ENCODE measurements at places on chromosomes 16 and 17.

DNA sequence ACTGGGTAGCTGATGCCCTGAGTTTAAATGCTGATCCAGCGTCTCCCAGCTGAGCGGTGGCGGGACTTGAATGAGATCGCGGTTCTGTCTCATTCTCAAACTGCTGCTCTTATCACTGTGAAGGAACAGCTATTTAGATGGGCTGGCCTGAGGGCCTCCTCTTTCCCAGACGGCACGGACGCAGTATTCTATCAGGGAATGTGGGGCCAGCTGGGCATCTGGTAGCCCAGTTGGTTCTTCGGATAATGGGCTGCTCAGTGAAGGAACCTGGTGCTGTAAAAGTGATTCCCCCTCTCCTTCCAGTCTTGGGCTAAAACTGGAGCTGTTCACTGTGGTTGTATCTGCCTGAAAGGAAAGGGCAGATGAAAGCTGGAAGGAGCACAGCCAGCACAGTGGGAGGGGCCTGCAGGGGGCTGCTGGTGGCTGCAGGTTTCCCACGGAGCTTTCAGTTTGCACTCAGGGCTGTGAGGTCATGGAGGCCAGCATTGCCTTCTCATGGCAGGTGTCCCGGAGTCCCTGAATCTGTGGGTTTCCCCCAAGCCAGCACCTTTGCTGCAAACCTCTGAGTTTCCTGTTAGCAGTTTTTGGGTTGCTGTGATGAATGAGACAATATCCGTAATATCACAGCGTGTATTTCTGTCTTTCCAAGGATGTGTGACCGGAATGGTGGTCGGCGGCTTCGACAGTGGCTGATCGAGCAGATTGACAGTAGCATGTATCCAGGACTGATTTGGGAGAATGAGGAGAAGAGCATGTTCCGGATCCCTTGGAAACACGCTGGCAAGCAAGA lies 3.6 kb downstream of the IRF8 start:
- no peak for DNase-seq
- H3K4me1 ChIP-seq, result peaks cover 9% of the 10 kb centered on the region
- no peak overlapping the region for H3K27ac ChIP-seq
- peaks cover 63% of the 10 kb centered on the region for H3K27me3 ChIP-seq
- no peaks in the 10 kb centered on the region for H3K36me3 ChIP-seq

GRCh38 chr16:11194913-11195312 lies 61.1 kb downstream of the SOCS1 start:
- no peaks in the 10 kb centered on the region for H3K27me3 ChIP-seq
- H3K4me1 ChIP-seq, result peaks cover 10% of the 10 kb centered on the region
- H3K27ac ChIP-seq, result peak overlapping the region; percentile 67
- no peak for DNase-seq
- H3K4me3 ChIP-seq, result no peak overlapping the region

- H3K27ac ChIP-seq, result no peak overlapping the region
- H3K36me3 ChIP-seq, result peaks cover 2% of the 10 kb centered on the region
- peaks cover 15% of the 10 kb centered on the region for H3K4me1 ChIP-seq
- no peaks in the 10 kb centered on the region for H3K27me3 ChIP-seq
Measured at GRCh38 chr16:10737068-10737625, 6.5 kb upstream of the NUBP1 start.

- no peaks in the 10 kb centered on the region for H3K4me1 ChIP-seq
- H3K27ac ChIP-seq, result no peak overlapping the region
- no peaks in the 10 kb centered on the region for H3K36me3 ChIP-seq
- H3K4me3 ChIP-seq, result no peak overlapping the region
Measured at GRCh38 chr17:54835015-54835414, 65.6 kb upstream of the TOM1L1 start.

- H3K27me3 ChIP-seq, result peaks cover 10% of the 10 kb centered on the region
- H3K36me3 ChIP-seq, result peaks cover 18% of the 10 kb centered on the region
- H3K4me3 ChIP-seq, result no peak overlapping the region
- H3K4me1 ChIP-seq, result peaks cover 7% of the 10 kb centered on the region
- DNase-seq, result no peak
- H3K27ac ChIP-seq, result no peak overlapping the region
Measured at GRCh38 chr16:19084139-19084538, 16.7 kb downstream of the COQ7 start.

DNA sequence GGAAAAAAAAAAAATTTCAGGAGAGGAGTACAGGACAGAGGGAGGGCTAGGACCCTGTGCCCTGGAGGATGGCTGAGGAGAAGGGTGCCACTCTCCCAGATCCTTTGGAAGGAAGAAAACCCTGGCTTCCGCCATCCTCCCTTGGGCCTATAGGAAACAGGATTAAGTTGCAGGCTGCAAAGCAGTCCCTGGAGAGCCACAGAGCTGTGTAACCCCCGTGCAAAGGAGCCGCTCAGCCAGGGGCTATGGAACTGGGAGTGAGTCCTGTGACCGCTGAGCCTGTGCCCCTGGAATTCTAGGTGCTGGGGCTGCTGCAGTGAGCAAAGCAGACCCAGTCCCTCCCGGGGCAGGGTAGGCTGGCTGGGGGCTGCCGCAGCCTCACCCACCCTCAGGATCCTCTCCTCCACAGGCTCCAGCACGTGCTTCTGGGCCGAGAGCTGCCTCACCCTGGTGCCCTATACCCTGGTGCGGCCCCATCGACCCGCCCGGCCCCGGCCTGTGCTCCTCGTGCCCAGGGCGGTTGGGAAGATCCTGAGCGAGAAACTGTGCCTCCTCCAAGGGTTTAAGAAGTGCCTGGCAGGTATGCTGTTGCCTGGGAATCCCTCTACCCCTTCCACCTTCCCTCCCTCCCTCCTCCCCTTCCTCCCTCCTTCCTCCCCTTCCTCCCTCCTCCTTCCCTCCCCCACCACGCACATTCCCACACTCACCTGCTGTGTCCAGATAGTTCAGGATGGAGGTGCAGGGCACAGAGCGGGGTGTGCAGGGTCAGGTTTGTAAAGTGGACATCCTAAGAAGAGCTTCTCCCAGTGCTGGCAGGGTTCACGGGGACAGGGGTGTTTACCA lies 15.3 kb downstream of the SGSH start:
- H3K4me3 ChIP-seq, result no peak overlapping the region
- H3K4me1 ChIP-seq, result no peaks in the 10 kb centered on the region
- DNase-seq, result no peak
- H3K36me3 ChIP-seq, result no peaks in the 10 kb centered on the region

DNA sequence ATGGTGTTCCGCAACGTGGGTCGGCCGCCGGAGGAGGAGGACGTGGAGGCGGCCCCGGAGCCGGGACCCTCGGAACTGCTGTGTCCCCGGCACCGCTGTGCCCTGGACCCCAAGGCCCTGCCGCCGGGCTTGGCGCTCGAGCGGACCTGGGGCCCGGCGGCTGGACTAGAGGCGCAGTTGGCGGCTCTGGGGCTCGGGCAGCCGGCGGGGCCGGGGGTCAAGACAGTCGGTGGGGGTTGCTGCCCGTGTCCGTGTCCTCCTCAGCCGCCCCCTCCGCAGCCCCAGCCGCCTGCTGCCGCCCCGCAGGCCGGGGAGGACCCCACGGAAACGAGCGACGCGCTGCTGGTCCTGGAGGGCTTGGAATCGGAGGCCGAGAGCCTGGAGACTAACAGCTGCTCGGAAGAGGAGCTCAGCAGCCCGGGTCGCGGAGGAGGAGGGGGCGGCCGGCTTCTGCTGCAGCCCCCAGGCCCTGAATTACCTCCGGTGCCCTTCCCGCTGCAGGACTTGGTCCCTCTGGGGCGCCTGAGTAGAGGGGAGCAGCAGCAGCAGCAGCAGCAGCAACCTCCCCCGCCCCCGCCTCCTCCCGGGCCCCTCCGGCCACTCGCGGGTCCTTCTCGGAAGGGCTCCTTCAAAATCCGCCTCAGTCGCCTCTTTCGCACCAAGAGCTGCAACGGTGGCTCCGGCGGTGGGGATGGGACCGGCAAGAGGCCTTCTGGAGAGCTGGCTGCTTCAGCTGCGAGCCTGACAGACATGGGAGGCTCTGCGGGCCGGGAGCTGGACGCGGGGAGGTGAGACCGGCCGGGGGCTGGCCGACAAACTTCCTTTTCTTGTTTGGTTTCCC lies 821 bp downstream of the SOCS7 start:
- no peaks in the 10 kb centered on the region for H3K27me3 ChIP-seq
- no peak overlapping the region for H3K27ac ChIP-seq
- H3K4me1 ChIP-seq, result peaks cover 46% of the 10 kb centered on the region
- H3K4me3 ChIP-seq, result peak overlapping the region; percentile 90
- H3K36me3 ChIP-seq, result no peaks in the 10 kb centered on the region

- H3K27me3 ChIP-seq, result peaks cover 5% of the 10 kb centered on the region
- H3K36me3 ChIP-seq, result no peaks in the 10 kb centered on the region
- H3K4me3 ChIP-seq, result no peak within 1 kb of the TSS
- no peak for DNase-seq
Measured at GRCh38 chr16:3065069-3065741, at the start of gene IL32. IL32 (plus strand) TSS chr16:3065640; CDS start chr16:3065812, 172 bp downstream.

DNA sequence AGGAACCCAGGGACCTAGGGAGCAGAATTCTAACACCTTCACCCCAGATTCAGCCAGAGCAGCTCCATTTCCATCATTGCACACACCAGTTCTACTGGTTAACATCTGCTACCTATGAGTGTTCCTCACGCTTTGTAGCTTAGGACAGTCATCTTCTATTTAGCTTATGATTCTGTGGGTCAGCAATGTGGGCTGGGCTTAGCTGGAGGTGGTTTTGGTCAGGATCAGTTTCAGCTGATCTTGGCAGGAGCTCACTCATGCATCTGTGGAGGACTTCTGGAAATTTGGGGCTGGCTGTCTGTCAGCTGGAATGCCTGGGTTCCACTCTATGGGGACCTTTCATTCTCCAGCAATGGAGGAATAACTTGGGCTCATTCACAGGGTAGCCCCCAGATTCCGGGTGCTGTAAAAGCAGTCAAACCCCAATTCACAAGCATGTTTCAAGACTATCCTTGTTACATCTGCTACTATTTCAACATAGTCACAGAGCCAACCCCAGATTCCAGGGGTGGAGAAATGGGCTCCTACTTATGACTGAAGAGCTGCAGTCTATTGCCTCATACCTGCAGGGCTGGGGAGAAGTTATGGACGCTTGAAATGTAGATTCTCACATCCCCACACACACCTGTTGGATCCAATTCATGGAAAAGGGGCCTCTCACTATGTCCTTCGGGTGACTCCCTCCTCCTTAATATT lies 3.4 kb upstream of the HP start:
- no peak for DNase-seq
- H3K4me1 ChIP-seq, result no peaks in the 10 kb centered on the region
- no peak overlapping the region for H3K27ac ChIP-seq
- H3K27me3 ChIP-seq, result peaks cover 4% of the 10 kb centered on the region
- no peak overlapping the region for H3K4me3 ChIP-seq
